Stimulated activated CD4-positive, alpha-beta T cell treated with anti-CD3 and anti-CD28 coated beads, Interleukin-2, amount 100 ng/mL, for 48 hours (primary cell): ENCODE measurements at places on chromosomes 7 and 10.

DNA sequence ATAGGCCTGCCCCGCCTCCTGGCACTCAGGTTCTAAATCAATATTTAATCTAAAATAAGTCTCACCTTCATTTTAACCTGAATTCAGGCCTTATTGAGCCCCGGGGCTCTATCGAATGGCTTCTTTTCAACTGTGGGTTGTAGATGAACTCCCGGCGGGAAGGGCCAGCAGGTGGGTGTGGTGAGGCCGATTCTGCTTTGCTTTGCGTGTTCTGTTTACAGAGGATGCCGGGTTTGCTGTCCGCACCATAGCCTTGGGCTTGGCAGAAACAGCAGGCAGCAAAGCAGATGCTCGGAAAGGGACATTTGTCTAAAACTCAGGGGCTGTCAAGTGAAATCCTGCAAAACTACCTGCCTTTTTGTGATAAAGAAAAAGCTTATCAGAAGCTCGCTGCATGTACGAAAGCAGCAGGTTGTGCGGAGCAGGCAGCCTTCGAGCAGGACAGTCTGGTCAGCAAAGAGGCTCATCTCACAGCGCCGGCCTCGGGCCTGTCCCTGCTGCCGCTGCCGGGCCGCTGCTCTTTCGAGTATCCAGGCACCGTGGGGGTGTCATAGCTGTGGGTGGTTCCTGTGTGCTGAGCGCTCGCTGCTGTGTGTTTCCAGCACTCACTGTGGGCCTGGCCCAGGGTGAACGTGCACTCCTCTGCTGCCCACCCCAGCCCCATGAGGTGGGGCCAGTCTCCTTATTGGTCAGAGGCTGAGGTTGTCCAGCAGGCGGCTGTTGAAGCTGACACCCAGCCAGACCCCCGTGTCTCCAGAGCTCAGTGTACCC, 434.8 kb upstream of the FOXK1 start:
- no peak for DNase-seq

- DNase-seq = no peak
Measured at GRCh38 chr7:99648843-99649242, 31.0 kb downstream of the CYP3A5 start.

DNA sequence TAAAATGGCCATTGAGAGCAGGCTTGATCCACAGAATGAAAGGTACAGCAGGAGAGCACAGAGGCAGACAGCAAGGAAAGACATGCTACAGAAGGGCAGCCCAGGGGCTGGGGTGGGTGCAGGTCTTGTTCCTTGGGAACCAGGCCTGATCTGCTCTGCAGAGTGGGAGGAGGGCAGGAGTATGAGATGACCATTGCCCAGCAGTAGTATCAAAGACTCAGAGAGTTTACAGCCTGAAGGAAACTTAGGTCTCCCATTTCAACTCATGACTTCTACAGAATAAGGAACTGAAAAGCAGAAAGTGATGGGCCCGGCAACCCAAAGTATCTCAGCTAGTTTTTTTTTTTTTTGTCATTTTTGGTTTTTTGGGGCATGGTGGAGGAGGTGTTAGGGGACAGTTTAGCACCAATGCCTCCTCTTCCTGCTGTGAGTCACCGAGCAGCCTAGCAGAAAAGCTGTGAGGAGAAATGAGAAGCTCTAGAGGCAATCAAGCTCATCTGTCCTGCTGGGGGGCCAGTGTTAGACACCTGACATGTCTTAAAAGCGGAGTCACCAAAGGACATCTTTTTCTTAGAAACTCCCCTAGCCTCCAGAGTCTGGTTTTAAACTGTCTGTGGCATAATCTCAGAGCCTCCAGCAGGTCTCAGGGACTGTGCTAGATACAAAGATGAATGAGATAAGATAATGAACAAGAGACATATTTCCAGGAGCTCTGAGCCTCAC, 34.3 kb upstream of the HERPUD2 start:
- DNase-seq = no peak

DNA sequence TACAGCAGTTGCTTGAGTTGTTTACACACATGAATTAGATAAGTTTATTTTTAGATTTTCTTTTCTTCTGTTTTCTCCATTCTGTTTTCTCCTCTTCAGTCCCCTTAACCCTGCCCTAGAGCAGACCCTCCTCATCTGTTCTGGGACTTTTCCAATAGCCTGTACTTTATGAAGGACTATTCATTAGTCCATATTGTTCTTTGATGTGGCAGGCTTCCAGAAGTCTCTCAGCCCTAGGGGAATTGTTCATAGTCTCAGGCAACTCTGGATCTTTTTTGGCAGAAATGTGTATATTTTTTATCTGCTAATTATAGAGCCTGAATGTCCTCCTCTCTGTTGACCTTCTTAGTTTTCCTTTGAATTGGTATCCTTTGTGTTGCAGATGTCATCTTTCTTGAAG, 25.4 kb downstream of the KAT6B start:
- DNase-seq = no peak

- no peak for DNase-seq
Measured at GRCh38 chr10:127561647-127562046, 12.5 kb downstream of the NPS start.

GRCh38 chr10:101294109-101294508, 59.9 kb upstream of the BTRC start:
- no peak for DNase-seq

GRCh38 chr10:96170230-96170629, 40.1 kb downstream of the ZNF518A start:
- no peak for DNase-seq

GRCh38 chr10:132990684-132991545, 48.5 kb upstream of the CFAP46 start:
- DNase-seq = no peak

DNA sequence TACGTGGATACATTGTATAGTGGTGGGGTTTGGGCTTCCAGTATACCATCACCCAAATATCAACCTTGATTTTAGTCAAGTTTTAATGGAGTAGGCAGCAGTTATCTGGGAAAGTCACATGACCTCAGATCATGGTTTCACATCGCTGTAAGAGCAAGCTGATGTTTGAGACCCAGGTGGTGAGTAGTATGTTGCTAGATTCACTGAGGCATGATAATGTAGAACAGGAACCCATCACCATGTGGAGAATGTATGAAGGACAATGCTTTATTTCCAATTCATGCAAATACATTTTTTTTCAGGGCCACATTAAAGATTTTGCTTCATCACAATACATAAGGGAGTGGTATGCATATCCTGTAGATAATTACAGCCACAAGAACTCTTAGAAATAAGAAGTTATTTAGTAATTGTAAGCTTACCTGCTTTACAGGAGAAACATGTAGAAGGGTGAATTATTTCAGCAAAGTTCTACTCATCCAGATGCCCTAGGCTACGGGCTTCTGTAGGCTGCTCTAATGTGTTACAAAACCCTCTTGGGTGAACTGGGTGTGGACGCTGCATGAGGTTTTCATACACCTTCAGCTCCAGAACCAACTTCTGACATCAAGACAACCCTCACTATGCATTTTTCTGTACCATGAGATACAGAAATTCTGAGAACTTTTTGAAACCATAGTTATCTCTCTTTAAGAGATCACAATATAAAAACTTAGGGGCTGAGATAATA, 27.6 kb upstream of the LAMB4 start:
- DNase-seq = no peak

GRCh38 chr7:64667311-64667710, 1.4 kb downstream of the ZNF107 start:
- no peak for DNase-seq

DNA sequence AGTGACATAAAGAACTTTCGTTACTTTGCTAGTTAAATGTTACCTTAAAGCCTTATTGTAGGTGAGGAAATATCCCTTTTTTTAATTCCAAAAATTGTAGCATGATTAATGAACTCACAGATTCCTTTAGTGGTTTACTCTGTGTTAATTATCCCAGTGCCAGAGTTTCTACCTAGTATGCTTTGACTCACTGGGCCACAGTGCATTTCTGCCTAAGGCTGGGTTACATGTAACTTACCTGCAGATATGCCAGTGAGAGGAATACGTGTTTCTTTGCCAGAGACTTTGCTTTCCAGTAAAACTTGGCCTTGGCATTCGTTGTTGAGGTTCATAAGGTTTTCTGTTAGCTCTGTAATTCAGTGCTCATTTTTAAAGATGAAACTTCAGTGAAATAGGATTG, 380.8 kb upstream of the LRGUK start:
- no peak for DNase-seq

DNA sequence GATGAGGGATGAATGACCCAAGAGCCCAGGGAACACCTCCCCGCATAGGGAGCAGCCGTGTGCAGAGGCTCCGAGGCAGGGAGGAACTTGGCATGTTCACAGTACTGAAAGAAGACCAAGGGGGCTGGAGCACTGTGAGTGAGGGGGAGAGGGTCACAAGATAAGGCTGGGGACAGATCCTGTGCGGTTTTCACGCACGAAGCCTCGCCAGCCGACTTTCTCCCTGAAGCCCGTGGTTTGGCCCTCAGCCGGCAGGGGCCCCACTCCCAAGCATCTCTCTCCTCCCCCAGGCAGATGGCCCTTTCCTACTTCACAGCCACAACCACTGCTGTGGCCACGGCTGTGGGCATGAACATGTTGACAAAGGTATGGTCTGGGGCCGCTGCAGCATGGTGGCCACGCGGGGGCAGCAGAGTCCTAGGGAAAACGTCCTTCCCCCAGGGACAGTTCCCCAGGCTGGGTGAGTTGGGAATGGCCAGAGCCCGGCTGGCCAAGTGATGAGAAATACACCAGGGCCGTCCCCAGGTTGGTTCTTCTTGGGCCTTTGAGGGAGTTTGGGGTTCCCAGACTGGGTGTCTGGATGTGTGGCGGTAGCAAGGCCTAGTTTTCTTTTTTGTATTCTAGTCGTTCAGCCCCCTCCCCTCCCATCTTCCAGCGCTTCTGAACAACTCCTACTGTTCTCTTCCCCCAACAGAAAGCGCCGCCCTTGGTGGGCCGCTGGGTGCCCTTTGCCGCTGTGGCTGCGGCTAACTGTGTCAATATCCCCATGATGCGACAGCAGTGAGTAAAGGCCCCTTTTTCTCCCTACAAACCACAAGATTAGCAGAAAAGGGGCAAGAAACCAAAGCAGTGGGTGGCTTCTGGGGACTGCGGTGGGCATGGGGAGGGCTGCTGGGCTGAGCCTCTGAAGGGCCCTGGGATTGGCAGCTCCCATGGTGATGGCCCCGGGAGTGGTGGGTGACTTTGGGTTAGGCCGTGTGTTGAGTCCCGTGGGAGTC, 14.4 kb upstream of the WBP1L start:
- peak; percentile 51 for DNase-seq

GRCh38 chr10:115125505-115125904, 32.3 kb downstream of the ATRNL1 start:
- no peak for DNase-seq

GRCh38 chr10:91924212-91925021, 847 bp downstream of the BTAF1 start:
- DNase-seq = no peak

GRCh38 chr10:128151031-128151430, 24.8 kb upstream of the MKI67 start:
- DNase-seq = no peak

DNA sequence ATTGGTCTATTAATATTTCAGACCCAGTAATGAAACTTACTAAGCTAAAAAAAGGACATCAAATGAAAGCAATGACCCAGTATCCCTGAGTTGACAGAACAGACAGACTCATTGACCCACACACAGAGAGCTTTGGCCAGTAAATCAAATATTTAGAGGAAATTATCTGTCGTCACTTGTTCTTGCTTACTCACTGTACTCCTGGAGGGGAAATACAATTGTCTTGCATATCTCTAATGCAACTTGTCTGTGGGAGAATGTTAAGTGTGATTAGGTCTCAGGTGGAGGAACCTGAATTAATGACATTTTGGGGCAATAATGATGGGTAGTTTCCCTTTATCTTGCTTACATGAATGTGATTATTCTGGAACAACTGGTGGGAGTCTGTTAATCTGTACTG, 80.4 kb downstream of the CUBN start:
- no peak for DNase-seq

DNA sequence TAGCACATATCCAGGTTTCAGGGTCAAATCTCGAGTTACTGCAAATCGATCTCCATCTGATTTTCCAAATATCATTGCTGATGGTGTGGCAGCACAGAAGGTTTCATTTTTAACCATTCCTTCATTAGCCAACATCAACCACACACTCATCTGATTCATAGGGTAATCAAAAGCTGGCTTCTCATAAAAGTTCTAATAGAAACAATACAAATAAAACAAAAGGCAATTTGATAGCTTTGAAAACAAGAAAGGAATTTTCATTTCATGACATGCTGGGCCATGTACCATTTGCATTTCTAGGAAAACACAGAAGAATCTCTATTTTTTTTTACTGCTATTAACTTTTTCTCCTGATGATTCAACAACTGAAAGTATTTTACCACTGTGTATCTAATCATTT, 147.7 kb upstream of the SLC26A5 start:
- DNase-seq = no peak

DNA sequence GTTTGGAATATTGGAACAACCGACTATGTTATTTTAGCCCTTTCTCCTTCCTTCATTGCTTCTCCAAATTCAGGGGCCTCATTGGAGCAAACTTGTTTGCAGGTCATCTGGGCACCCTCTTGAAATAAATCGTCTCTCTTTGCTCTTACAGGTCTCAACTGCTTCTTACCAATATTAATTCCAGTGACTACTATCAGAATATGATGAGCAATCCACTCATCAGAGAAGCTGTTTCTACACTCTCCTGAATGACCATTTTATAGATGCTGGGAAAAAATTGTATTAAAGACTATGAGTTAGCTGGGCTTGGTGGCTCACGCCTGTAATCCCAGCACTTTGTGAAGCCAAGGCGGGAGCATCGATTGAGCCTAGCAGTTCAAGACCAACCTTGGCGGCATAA, 12.5 kb upstream of the HNRNPF start:
- no peak for DNase-seq

GRCh38 chr7:70645876-70646351, 486.0 kb upstream of the GALNT17 start:
- no peak for DNase-seq

DNA sequence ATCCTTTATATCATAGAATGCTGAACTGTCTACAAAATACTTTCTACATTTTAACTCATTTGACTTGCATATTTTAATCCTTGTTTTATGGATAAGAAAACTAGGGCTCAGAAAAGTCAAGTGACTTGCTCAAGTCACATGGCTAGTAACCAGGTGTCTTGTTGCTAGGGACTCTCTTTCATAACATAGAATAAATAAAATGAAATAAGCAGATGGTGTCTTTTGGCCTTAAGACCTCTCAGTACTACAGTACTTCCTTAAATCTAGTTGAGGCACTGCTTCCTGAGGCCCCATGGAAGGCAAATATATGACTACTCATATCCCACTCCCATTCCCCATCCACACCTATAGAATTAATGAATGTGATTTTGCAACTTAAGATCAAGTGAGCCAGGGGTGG, 87.9 kb downstream of the CDK6 start:
- no peak for DNase-seq

- no peak for DNase-seq
Measured at GRCh38 chr7:14590206-14590605, 312.3 kb downstream of the DGKB start.
